ENCODE measurements at places on chromosomes 5 and 9.

- no peak for DNase-seq
Observed at GRCh38 chr9:125743682-125744428, 3.3 kb upstream of the PBX3 start.

GRCh38 chr5:73390972-73391371 is 57.6 kb downstream of the FOXD1 start:
- DNase-seq: no peak

DNA sequence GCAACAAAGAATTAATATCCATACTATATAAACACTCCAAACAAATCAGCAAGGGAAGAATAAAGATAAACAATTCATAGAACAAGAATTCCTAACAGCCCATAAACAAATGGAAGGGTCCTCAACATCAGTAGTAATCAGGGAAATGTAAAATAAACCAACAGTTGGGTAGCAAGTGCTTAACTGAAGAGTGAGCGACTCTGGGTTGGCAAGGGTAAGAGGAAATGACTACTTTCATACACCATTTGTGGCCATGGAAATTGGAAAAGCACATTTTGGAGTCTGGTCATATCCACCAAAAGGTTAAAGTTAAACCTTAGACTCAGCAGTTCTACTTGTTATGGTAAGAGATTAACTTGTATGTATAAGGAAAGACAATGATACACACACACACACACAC is 17.4 kb upstream of the RORB start:
- no peak for DNase-seq

DNA sequence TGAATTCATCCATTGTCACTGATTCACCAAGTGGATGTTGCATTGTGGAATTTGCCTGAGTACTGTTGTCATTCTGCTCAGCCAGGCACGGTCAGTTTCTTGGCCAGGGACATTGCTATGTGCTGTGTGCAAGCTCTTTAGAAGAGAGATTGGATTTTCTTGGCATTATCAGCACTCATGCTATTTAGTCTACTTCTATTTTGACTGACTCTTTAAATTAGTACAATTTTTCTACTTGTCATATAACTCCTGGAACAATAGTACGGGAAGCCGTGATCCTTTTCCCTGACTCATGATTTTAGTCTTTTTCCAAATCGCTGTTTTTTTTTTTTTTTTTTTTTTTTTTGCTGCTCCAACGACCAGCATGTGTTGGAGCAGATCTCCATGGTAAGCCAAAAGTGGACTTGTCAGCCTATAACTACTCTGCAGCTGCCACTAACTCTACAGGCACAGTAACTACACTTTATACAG is 129.7 kb downstream of the CDC42SE2 start:
- no peak for DNase-seq

GRCh38 chr9:126276056-126276728 is 50.4 kb upstream of the MVB12B start:
- DNase-seq: no peak

GRCh38 chr5:118653183-118653582 is 335.2 kb downstream of the DTWD2 start:
- DNase-seq: no peak

DNA sequence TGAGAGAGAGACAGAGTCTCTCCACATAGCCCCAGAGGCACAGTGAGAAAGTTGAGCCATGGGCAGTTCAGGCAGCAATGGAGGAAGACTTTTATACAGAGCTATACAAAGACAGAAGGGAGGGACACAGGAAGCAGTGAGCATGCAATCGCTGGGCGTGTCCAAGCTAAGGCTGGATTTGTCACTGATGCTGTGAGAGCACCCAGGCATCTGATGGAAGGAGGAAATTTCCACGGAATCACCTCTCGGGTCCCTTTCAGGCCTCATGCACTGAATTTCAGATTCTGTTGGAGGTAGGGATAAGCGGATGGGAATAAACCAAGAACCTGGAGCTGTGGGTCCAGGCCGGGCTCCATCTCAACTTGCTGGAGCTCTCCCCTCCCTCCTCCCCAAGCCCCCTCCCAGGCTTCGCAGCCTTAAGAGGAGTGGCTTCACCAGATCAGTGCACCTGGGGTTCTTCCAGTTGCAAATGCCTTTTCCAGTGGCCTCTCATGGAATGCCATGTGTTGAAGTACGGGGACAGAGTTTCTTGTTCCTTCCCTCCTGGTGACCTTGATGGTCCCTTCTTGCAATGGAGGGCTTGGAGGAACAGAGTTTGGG is 114.8 kb upstream of the ALDH1B1 start:
- DNase-seq: no peak

GRCh38 chr5:98454904-98455303 is 318.6 kb upstream of the RGMB start:
- DNase-seq: no peak

GRCh38 chr5:67004730-67005350 is 191.8 kb downstream of the CD180 start:
- no peak for DNase-seq

- no peak for DNase-seq
Observed at GRCh38 chr5:58002323-58002722, 457.6 kb downstream of the PLK2 start.

- DNase-seq: no peak
Observed at GRCh38 chr5:163789870-163790269, 284.5 kb downstream of the MAT2B start.

- no peak for DNase-seq
Observed at GRCh38 chr9:23622396-23622795, 203.6 kb downstream of the ELAVL2 start.

GRCh38 chr9:89844075-89844474 is 239.3 kb downstream of the GADD45G start:
- no peak for DNase-seq

DNA sequence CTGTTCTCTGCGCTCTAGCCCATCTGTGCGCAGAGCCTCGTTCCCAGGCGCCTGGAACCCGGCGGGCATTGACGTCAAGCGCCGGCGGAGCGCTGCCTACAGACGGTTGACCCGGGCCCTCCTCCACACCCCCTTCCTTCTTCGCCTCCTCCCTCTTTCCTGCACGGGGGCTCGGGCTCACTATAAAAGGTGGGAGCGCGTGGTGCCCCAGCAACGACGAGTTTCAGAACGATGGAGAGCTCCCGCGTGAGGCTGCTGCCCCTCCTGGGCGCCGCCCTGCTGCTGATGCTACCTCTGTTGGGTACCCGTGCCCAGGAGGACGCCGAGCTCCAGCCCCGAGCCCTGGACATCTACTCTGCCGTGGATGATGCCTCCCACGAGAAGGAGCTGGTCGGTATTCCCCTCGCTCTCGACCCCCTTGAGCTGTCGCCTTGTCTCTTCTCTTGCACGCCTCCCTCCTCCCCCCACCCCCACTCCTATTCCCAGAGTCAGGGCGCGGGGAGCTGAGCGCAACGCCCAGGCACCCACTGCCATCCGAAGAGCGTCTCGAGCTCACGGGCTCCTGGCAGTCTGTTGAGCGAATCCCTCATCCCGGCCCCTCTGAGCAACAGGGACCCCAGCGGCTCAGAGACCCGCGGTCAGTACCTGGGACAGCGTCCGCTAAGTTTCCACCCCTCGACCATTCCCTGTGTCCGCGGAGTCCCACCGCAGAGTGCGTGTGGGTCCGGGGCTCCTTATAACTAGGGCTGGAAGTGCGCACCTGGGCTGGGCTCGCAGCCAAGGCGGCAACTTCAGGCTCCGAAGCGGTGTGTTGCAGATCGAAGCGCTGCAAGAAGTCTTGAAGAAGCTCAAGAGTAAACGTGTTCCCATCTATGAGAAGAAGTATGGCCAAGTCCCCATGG is at the start of gene CARTPT:
CARTPT (plus strand) TSS at position 213 of the 902 bp plus-strand sequence; CDS start at position 232, 19 bp downstream.
- DNase-seq: no peak

- DNase-seq: no peak
Observed at GRCh38 chr5:104564530-104564929, 1001.9 kb upstream of the NUDT12 start.

GRCh38 chr5:78533356-78533755 is 115.2 kb downstream of the LHFPL2 start:
- no peak for DNase-seq

GRCh38 chr9:134628354-134628736 is 13.3 kb upstream of the COL5A1 start:
- DNase-seq: no peak

GRCh38 chr9:107612136-107612535 is 122.6 kb upstream of the KLF4 start:
- DNase-seq: no peak

- no peak for DNase-seq
Observed at GRCh38 chr5:149961186-149961685, 678 bp downstream of the SLC26A2 start.

DNA sequence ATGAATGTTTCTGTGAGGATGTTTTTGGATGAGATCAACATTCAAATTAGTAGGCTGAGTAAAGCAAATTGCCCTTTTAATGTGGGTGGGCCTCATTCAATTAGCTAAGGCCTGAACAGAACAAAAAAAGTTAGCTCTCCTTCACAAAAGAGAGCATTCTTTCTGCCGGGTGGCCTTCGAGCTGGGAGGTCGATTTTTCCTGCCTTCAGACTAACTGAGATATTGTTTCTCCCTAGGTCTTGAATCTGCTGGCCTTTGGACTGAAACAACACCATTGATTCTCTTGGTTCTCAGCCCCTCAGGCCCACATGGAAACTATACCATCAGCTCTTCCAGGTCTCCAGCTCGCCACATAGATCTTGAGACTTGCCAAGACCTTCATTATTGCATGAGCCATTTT is 29.1 kb upstream of the FREM1 start:
- no peak for DNase-seq

DNA sequence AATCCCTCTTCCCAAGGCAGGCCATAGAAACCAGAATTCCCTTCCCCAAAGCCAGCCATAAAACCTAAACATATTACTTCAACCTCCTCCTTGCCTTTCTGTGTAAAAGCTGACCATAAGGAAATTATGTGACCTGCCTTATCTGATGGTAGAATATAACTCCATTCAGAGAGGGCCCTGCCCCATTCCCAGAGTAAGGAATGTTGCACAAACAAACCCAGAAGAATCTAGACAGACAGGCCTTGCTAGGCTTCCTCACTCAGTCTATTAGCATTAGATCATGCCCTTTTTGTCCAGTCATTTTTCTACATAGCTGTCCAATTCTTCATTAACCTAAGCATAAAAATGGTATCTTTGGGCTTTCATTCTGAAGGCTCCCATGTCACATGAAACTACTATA is 17.8 kb upstream of the IFNB1 start:
- DNase-seq: no peak

GRCh38 chr5:58135571-58136335 is 324.1 kb downstream of the PLK2 start:
- no peak for DNase-seq

DNA sequence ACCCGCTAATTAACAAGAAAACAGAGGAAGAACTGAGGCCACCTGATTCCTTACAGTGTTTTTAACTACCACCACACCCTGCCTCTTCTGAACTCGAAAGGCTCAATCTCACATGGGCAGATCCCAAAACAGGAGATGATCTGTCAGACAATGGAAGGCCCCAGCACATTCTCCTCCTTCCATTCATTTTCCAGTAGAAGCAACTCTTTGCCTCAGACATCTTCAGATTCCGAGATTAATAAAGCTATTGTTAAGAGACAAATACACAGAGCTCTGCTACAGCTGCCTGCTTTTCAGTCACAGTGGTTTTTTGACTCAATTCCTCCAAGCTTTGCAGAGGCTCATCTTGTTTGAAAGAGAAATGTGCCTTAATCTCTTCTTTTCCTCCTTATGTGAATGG is 127.2 kb upstream of the ADAMTSL1 start:
- no peak for DNase-seq

DNA sequence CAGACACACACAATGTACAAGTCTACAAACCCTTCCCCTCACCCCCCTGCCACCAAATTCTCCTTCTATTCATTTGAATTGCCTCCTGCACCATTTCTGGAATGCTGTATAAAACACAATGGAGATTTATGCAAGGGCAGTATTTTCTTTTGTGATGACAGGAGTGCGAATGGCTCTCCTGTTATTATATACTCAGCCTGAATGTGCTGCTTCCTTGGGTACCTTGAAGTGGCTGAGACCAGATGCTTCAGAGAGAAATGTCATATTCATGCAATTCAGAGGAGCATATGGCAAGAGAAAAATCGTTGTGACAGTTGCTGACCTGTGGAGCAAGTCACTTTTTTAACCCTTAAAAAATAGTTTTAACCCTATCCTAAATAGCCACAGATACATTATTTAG is 468.0 kb upstream of the WWC1 start:
- DNase-seq: no peak

GRCh38 chr9:74598874-74599273 is 101.7 kb downstream of the RORB start:
- no peak for DNase-seq

DNA sequence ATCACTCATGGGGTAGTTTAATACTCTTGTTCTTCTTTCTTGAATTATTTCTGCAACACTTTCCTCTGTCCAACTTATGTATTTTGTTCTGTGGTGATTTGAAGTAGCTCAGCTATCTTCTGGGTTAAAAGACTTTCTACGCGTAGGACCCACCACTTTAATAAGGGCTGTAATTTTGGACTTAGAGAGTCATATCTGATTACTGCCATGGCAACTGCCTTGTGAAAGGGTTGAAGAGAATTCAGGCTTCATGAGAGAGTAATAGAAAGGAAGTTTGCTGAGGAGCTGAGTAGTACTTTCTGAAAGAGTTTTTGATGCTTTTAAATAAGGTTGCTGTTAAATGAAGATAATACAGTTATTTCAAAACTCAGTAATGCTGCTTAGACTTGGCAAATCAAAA is 89.5 kb downstream of the TLE4 start:
- no peak for DNase-seq

DNA sequence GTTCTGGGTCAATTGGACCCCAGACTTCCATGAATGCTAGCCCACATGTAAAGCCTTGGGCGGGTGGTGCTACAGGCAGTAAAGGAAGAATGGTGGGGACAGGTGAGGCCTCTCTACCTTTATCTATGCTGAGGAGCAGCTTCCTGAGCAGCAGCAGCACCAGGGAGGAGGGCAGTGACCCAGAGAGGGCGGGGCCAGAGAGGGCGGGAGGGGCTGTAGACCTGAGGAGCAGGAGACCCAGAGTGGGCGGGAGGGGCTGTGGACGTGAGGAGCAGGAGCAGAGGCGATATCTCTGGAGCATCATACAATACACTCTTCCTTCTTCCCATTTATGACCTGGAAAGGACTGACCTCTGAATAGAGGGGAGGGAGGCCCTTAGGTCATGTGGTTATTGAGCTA is 165.9 kb downstream of the MTRR start:
- DNase-seq: no peak

GRCh38 chr9:106619211-106619610 is 243.8 kb upstream of the ZNF462 start:
- no peak for DNase-seq

- DNase-seq: no peak
Observed at GRCh38 chr9:129828969-129829368, 5.0 kb upstream of the TOR1A start.

DNA sequence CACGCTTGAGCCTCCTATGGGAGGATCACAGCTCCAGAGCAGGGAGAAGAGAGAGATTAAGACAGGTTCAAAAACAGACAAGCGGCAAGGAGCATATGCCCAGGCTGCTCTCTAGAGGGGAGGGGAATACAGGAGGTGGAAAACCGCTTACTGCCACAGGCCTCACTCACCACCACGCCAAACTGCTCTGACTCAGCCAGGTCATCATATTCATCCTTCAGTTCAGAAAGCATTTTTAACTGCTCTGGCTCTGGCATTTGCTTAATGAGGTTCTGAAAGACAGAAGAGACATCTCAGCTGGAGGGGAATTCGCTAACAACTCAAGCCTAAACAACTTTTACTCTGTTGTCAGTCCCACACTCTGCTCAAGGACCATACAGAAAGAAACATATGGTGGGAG is 40.1 kb downstream of the PCDHGC5 start:
- no peak for DNase-seq

- DNase-seq: no peak
Observed at GRCh38 chr5:100402071-100402470, 133.1 kb upstream of the FAM174A start.
